ENCODE measurements at places on chromosomes 6 and 20.

- DNase-seq, result peak; percentile 56
Measured at GRCh38 chr6:15491255-15491985, 171.4 kb downstream of the DTNBP1 start.

- DNase-seq, result peak; percentile 57
Measured at GRCh38 chr6:128597956-128598355, 77.6 kb upstream of the PTPRK start.

GRCh38 chr6:41558033-41558807 lies 12.0 kb downstream of the FOXP4 start:
- no peak for DNase-seq

DNA sequence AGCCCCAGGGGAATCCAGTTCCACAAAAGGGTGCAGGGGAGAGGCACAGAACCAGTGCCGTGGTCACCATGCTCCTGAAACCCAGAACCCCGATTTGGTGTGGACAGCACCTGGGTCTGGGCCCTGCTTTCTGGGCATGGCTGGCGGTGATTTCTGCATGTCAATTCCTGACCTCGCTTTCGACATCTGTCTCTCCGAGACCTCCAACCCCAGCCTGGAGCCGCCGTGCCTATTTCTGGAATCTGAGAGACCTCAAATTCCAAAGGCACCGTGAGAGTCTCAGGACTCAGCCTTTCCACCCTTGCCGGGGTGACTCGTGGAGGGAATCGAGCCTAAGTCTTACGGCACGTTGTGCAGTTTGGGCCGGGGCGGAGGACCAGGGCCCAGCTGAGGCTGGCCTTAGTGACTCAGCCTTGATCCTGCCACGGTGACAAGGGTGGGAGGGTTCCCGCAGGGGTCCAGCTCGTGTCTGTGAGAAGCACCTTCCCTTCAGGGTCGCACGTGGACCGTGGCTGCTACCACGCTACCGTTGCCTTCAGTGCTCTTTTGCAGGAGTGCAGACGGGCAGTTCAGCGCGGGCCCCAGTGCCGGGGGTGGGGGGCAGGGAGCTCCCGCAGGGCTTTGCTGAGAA lies 133.7 kb downstream of the PXDC1 start:
- DNase-seq, result no peak

DNA sequence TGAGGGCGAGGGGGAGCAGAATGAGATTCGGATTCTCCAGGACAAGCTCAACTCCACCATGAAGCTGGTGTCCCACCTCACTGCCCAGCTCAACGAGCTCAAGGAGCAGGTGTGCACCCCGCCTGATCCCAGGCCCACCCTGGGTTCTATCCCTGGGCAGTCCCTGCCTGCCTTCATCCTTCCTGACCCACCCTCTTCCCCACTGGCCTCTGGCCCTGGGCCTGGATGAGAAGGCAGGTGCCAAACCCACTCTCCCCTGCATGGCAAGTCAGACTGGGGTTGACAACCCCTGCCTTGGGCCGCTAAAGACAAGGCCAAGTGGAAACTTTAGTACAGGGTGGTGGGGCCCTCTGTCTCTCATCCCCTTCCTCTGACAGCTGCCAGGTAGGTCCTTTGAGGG lies 16.5 kb downstream of the UQCC2 start:
- no peak for DNase-seq

GRCh38 chr6:130796313-130796905 lies 30.8 kb upstream of the SMLR1 start:
- peak; percentile 8 for DNase-seq

DNA sequence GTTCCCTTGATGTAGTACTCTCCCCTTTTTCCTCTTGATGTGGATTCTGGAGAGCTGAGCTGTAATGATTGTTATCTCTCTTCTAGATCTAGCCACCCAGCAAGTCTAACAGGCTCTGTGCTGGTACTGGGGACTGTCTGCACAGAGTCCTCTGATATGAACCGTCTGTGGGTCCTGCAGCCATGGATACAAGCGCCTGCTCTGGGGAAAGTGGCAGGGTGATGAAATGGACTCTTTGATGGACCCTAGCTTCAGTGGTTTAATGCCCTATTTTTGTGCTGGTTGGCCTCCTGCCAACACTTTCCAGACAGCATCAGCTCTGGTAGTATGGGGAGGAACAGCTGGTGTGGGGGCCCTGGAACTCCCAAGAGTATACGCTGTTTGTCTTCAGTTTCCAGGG lies 216.3 kb downstream of the ADGRG6 start:
- no peak for DNase-seq

DNA sequence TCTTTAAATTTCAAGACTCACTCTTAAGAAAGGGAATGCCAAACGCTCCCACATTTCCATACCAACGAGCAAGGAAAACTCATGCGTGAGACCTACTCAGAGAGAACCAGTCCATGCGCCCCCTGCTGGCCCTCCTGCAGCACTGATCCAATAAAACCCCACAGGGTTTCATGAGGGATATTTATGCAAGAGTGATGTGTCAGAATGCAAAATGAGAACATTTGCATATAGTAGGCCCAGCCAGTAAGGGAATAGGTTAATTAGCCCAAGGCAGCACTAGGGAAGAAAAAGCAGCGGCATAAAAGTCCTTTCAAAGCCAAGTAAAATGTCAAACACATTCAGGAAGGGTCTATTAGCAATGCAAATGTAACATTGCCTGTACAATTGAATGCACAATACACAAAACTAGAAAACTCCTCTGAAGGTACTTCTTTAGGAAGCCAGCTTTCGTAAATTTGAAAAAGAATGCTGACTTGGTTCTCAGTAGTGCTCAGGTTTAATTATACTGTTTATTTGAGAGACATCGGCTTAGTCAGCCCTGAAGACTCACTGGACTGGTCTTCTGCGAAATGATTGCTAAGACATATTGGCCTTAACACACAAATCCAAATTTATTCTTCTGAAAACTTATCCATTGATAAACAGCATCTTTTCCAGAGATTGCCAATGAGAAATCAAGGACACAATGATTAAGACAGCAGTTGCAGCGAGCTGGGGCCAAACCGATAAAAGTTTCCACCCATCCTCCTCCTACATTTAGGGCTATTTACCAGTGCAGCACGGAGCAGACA lies 93.2 kb downstream of the GMPR start:
- DNase-seq, result peak; percentile 72

- DNase-seq, result no peak
Measured at GRCh38 chr6:84003131-84003530, 30.4 kb upstream of the MRAP2 start.

GRCh38 chr6:27553123-27553904 lies 80.4 kb upstream of the ZNF184 start:
- DNase-seq, result no peak
